Fibroblast of skin of back (primary cell): ENCODE measurements at places on chromosomes 11 and 22.

DNA sequence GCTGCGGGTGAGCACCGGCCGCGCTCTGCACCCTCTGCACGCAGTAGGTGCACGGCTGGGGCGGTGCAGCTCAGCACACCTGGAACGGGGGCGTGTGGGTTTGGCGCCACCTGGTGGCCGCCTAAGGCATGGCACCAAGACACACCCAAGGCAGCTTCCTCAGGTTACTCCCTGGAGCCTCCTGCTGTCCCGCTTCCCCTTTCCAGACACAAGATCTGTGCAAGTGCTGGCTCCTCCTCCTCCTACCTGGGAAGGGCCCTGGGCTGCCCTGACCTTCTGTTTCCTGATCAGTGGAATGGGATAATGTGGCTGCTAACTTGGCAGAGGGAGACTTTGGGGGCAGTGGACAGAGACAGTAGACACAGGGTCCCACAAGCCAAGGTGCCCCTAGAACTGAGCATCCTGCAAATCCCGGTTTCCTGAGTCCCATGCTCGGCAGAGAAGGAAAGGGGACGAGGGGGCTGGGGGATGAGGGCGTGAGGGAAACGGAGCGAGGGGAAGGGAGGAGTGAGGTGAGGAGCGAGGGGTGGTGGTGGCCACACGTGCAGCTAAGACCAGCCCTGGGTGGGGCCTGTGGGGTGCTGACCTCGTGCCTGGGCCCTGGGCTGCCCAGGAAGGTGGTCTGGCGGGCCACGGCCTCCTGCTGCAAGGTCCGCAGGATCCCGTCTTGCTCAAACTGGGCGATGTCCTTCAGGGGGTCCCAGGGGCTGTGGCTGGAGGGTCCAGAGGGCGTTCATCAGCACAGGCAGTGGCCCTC lies 34.8 kb upstream of the CARS1 start:
- peak; percentile 40 for DNase-seq

DNA sequence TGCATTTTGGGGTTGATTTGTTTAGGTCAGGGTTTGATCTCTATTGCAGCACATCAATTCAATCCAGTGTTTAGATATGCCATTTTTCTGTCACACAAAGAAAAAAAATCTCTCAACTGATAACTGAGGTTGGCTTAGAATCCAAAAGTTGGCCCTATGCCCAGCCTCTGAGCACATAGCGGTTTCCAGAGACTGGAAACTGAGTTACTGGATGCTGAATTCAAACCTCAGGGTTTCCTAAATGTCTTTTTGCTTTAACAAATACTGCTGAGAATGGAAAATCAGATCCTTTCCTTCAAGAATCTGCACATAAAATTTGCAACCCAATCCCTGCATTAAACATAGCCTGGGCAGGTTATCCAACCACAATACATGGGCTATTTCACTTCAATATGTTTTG lies 4.0 kb downstream of the P4HA3 start:
- DNase-seq = peak; percentile 50

- DNase-seq = peak; percentile 72
Measured at GRCh38 chr22:23128269-23129108, 13.3 kb downstream of the RSPH14 start.

DNA sequence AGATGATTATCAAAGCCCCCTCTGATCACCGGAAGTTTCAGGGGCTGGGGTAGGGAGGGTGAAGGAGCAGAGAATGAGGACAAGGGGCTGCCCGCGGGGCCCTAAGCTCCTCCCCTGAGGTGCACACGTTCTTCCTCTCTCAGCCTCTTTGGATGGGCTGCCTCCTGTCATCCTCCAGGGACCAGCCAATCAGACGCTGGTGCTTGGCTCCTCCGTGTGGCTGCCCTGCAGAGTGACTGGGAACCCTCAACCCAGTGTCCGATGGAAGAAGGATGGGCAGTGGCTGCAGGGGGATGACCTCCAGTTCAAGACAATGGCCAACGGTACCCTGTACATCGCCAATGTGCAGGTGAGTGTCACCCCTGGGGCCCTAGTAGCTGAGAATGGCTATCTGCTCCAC lies 7.5 kb downstream of the ROBO3 start:
- DNase-seq = no peak

DNA sequence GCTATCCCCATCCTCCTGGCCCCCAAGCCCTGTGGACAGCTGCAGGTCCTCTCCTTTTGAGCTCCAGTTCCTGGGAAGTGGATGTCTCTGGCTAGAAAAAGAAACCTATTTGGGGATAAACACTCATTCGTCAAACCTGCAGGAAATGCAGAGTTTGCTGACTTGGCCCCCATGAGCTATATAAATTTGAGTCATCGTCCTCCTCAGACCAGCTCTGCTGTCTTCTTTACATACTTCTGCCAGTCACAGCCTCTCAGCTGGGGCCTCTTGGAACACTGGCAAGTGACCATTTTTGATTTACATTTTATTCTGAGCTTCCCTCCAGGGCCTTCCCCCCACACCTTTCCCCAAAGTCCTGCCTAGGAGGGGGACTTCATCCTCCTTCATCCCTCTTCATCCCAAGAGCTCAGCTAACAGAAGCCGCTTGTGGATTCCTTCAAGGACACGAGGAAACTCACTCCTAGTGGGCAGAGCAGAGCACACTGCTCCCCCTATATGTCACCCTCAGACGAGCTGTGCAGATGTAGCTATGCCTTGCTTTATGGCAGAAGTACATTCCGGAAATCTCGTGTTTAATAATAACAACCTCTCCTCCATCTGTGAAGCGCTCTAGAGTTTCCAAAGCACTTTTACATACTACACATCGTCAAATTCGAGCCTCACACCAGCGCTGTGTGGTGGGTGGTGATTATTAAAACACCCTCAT lies 131.8 kb downstream of the FEZ1 start:
- peak; percentile 87 for DNase-seq

- DNase-seq = peak; percentile 62
Measured at GRCh38 chr22:45738206-45738605, 66.6 kb downstream of the ATXN10 start.

DNA sequence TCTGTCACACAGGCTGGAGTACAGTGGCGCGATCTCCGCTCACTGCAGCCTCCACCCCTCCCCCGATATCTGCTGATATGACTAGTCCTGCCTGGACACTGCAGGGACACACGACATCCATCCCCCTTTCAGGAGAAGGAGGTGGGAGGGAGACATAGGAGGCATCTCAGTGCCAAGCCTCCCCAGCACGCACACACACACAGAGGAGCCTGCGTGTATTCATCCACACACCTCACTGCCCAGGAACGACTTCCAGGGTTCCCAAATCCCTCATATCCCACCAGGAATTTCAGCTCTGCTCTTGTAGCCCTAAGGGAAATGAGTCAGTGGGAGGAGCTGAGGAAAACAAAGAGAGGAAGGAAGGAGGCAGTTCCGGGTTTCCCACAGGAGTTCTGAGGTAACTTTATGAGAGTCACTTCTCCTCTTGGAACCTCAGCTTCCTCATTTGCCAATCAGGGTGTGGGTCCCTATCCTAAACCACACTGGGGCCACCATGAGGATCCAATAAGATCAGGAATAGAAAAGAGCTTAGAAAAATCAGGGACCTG lies 37.2 kb upstream of the ACER3 start:
- peak; percentile 95 for DNase-seq

- DNase-seq = no peak
Measured at GRCh38 chr11:31947051-31947450, 135.9 kb upstream of the PAX6 start.

DNA sequence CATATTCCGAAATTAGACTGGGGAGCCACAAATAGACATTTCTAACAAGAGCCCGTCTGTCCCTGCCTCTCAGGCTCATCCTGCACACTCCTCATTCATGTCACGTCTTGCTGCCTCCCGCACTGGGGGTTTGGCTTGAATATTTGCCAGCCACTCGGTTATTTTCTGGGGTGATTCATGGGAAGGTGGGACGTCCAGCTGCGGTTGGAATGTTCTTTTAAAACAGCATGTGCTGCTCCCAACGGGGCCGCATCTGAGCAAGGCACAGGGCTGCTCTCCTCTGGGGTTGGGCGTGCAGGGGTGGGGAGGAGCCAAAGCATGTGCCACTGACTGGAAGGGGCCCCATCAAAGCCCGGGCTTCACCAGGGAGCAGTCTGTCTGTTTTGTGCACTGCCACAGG lies 25.9 kb upstream of the SLC5A4 start:
- peak; percentile 66 for DNase-seq

GRCh38 chr22:22687638-22688500 lies 43.5 kb downstream of the GGTLC2 start:
- DNase-seq = peak; percentile 45

GRCh38 chr11:44305470-44306051 lies 4.4 kb downstream of the ALX4 start:
- DNase-seq = peak; percentile 44

GRCh38 chr11:35554491-35555437 lies 29.3 kb upstream of the PAMR1 start:
- peak; percentile 65 for DNase-seq

- DNase-seq = no peak
Measured at GRCh38 chr22:30861688-30862552, 106.7 kb downstream of the MORC2 start.

- peak; percentile 8 for DNase-seq
Measured at GRCh38 chr11:16815047-16815767, 76.8 kb downstream of the C11orf58 start.

DNA sequence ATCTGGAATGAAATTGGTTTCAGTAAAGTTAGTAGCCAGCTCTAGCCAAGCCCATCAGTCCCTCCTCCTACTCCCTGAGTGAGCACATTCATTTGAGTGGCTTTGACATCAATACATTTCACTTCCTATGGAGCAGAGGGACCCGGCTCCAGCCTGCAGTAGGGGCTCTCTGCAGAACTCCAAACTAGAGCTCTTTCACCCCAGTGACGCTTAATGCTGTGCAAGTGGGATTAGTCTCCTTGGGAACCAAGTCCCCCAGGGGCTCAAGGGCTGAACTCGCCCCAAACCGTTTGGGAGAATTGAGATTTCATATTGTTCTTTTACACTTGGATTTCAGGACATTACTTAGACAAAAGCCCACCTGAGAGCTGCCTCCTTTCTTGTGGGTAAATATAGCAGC lies 4.4 kb upstream of the FAM181B start:
- no peak for DNase-seq

DNA sequence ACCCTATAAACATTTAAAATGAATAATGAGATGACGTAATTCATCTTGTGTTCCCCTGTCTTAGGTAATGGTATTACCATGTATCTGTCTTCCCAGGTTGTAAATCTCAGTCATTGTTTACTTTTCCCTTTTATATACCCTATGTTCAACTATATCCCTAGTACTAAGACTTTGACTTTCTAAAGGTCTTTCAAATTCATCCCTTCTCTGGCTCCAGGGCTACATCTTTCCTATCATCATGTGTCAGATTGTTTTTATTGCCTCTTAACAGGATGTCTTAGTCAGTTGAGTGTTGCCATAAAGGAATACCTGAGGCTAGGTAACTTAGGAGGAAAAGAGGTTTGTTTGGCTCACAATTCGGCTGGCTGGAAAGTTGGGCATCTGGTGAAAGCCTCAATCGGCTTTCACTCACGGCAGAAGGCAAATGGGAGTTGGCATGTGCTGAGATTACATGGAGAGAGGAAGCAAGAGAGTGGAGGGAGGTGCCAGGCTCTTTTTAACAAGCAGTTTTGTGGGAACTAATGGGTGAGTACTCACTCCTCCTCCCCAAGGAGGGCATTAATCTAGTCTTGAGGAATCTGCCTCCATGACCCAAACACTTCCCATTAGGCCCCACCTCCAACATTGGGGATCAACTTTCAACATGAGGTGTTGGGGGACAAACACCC lies 11.6 kb upstream of the DLAT start:
- DNase-seq = no peak

DNA sequence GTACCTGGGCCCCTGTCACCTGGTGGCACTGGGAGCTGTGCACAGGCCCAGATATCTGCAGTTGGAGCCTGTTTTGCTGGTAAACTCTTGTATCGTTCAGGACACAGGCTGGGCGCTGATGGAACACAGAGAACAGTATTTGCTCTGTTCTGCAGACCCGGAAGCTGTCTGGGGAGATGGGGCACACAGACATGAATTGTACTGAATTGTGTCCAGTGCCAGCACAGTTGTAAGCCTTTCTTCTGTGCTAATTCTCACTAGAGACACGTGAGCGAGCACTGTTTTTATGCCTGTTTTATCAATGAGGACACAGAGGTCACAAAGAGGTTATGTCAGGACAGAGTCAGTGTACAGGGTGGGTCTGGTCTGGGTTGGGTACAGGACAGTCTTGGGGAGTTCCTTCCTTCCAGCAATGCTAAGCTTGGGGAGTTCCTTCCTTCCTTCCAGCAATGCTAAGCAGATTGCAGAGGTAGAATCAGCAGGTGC lies 24.4 kb upstream of the ACR start:
- DNase-seq = no peak

- peak; percentile 64 for DNase-seq
Measured at GRCh38 chr11:76918941-76919386, 58.2 kb downstream of the ACER3 start.
